ENCODE measurements at places on chromosomes 1 and 21.

GRCh38 chr1:114723915-114724314, 7.3 kb upstream of the NRAS start:
- no peak for DNase-seq

DNA sequence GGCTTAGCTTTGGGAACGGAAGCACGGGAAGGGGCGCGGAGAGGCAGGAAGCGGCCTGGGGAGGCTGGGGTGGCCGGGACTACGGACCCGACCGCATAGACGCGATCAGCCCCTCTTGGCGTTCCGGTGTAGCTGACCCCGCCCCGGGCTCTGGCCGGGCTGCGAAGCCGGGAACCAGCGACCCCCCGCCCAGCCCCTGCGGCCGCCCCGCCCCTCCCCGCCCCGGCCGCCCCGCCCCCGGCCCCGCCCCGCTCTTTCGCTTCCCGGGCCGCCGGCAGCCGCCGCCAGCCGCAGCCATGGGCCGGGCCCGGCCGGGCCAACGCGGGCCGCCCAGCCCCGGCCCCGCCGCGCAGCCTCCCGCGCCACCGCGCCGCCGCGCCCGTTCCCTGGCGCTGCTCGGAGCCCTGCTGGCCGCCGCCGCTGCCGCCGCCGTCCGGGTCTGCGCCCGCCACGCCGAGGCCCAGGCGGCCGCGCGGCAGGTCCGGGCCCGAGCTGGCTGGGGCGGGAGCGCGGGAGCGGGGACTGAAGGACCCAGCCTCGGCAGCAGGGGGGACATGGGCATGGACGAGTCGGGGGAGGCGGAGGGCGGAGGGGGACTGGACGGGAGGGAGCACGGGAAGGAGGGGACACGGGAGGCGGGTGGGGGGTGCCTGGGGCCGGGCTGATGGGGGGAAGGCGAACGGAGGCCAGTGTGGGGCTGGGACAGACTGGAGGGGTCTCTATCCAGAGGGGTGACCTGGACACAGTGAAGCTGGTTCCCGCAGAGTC, at the start of gene SELENON:
Gene SELENON, plus strand, starts transcription at position 259 of the 768 bp plus-strand sequence. Its CDS starts 38 bp downstream, at position 297.
- DNase-seq = peak; percentile 95

- no peak for DNase-seq
Measured at GRCh38 chr1:111888740-111889376, 100.6 kb downstream of the KCND3 start.

DNA sequence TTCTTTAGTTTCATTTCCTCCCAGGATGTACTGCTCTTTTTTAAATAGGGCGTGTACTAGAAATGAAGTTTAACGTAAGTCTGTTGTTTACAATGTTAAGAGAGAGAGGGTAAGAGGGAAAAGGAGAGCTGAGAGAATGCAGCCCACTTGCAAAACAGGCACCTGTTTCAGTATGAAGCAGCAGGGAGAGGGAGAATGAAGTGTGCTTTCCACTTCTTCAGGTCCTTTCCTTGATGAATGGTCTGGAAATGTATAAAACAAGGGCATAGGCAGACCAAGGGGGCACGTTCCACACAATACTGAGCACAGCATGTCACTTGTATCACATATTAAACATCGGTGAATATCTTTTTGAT, 2.0 kb downstream of the KCNA3 start:
- DNase-seq = no peak

DNA sequence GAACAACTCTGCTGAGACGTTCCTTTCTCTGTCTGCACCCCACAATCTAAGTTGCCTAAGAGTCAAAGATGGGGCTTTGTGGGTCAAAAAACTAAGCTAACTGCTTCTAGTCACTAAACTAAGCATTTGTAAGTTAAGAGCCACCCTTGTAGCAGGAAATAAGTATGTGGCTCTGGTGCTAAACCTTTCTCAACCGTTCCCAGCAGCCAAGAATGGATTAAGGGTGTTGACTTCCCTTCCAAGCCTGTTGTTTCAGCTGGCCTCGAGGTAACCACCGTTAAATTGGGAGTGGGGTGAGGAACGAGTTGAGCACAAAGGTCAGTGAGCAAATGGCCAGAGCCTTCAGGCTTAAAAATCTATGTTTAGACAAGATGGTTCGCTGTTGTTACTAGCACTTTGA, 169.1 kb downstream of the TRIM33 start:
- DNase-seq = no peak

GRCh38 chr1:235336903-235337302, 8.5 kb downstream of the GGPS1 start:
- no peak for DNase-seq

GRCh38 chr1:52996653-52997052, 65.4 kb upstream of the PODN start:
- no peak for DNase-seq

- DNase-seq = no peak
Measured at GRCh38 chr1:115978292-115978941, 2.1 kb downstream of the SLC22A15 start.

DNA sequence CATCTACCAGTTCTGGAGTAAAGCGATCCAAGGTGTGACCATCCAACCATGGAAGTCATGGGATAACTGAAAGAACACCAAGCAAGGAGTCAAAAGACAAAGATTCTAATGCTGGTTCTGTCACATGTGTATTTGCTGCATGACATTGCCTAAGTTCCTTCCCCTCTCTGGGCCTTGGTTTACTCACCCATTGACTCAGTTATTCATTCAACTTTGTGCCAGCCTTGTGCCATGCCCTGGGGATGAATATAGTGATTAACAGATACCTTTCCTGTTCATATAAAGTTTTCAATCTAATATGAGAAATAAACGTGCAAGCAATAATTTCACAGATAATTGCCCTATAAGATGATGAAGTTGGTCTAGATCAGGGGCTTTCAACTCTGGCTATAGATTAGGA, 33.0 kb upstream of the CAMK1G start:
- DNase-seq = no peak

- no peak for DNase-seq
Measured at GRCh38 chr1:56644919-56645676, at the start of gene PRKAA2. Gene PRKAA2, plus strand, starts transcription at chr1:56645314. Its CDS starts 74 bp downstream, at chr1:56645388.

- DNase-seq = no peak
Measured at GRCh38 chr1:211210965-211211364, 48.2 kb upstream of the RCOR3 start.

DNA sequence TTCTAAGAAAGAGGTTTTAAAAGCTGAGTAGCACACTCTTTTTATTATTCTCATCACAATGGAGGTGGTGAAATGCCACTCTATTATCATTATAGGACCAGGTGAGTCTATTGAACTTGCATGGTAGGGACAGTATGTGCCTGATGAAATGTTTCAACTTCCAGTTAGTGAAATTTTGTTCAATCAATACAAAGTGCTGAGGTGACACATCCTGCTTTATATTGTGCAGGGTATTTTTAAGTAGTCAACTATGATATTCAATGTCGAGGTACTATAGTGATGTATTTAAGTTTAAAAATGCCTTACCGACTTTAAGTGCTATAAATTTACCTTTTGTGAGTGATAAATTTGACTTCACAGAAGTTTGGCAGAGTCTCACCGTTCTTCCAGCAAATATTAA, 284.7 kb upstream of the BRINP3 start:
- no peak for DNase-seq
